ENCODE measurements at places on chromosomes 5 and 9.

DNA sequence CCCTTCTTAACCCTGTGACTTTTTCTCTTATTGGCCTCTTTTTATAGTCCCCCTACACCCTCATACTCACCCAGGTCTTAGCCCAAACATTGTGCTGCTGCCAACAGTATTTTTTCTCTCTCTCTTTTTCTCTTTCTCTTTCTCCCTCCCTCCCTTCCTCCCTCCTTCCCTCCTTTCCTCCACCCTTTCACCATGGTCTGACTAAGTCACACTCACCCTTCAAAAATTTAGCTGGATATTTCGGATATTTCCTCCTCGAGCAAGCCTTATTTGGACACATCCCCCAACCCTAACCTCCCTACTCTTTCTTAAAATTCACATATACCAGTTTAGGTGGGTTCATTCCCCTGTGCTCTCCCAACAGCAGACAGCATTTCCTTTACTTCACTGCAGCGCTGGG is 64.7 kb downstream of the FGF1 start:
- DNase-seq: no peak

DNA sequence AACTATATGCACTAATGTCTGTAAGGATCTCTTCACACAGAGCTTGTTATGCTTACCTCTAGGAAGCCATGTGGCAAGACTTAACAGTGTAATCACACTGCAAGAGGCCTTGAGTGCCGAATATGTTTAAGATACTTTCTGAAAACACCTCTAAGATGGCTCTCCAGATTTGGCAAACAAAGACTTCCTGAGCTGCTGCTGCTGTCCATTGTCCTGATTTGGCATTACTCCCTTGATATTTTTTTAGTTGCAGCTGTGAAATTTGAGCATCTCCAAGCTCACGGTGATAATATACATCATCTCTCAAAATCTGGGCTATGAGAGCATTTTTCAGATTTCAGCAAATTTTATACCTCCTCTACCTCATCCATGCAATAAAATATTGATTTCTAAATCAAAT is 384.5 kb upstream of the CDH6 start:
- no peak for DNase-seq

DNA sequence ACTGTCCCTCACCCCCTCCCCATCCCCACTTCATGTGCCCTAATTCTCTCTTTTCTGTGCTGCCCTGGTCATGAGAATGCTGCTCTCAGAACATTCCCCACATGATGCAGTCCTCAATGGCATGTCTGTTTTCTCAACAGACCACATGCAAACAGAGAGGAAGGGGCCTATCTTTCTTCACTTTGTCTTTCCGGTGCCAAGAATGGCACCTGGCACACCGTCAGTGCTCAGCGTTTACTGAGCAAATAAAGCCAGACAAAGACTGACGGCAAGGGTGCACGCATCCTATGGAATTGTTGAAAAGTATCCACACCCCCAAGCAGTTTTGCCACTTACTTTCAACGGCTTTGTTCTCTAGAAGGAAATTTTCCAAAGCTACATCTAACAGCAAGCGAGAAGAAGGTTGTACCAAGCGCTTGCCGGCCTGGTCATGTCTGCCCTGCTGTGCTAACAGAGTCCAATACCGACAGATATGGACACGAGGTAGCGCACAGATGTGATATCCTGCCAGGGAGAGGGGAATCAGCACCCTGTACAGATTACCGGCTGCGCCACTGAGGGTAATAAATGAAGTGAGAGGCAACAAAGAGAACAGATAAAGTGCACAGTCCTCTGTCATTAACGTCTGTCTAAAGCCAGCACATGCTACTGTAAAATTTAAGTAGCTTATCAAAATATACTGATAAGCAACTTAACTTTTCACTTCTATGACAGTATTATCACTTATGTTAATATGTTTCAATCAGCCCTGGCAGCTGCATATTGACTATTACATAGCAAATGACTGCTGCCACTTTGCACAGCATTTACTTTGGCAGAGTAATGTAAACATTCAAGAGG is 251.7 kb downstream of the DENND1A start:
- peak; percentile 91 for DNase-seq

DNA sequence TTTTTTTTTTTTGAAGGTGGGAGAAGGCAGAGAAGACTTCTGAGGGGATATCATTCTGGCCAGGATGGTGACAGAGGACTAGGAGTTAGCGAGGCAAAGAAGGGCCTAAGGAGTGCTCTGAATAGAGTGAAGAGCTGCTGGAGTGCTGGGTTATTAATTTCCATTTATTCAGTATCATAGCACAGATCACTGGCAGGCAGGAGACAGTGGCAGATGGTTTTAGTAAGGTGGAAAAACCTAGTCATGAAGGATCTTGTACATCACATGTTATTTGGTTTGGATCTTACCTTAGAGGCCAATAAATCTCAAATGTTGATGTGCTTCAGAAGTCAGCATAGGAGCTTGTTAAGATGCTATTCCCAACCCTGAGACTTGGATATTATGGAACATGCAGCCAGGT is 165.5 kb downstream of the TTLL11 start:
- DNase-seq: no peak

- no peak for DNase-seq
Measured at GRCh38 chr5:156623381-156624040, 226.6 kb upstream of the PPP1R2B start.

GRCh38 chr9:35180801-35181200 is 19.0 kb downstream of the UNC13B start:
- peak; percentile 32 for DNase-seq

- DNase-seq: no peak
Measured at GRCh38 chr5:92613546-92613945, 967.5 kb downstream of the NR2F1-AS1 start.

DNA sequence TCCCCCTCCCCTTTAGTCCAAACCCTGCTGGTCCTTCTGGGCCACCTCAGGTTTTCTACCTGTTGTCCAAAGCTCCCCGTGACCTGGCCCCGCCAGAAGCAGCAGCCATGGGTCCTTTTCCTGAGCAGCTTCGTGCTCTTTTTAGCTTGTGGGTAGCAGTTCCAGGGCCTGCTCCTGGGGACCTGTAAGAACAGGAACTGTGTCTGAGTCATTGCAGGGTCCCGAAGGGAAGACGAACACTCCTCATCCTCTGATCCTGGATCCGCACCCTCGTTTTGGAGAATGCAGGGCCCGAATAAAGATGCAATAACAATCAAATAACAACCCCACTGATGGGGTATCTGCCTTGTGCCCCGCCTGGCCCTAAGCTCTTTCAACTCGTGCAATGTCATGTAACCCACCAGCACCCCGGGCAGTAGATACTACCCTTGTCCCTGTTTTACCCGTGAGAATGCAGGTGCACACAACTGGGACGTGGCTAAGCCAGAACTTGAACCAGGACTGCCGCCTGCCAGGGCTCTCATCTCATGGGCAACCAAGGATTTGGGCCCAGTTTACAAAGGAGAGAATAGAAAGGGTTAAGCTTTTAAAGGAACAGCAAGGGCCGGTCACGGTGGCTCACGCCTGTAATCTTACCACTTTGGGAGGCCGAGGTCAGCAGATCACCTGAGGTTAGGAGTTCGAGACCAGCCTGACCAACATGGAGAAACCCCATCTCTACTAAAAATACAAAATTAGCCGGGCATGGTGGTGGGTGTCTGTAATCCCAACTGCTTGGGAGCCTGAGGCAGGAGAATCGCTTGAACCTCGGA is 33.2 kb downstream of the NEK6 start:
- no peak for DNase-seq

DNA sequence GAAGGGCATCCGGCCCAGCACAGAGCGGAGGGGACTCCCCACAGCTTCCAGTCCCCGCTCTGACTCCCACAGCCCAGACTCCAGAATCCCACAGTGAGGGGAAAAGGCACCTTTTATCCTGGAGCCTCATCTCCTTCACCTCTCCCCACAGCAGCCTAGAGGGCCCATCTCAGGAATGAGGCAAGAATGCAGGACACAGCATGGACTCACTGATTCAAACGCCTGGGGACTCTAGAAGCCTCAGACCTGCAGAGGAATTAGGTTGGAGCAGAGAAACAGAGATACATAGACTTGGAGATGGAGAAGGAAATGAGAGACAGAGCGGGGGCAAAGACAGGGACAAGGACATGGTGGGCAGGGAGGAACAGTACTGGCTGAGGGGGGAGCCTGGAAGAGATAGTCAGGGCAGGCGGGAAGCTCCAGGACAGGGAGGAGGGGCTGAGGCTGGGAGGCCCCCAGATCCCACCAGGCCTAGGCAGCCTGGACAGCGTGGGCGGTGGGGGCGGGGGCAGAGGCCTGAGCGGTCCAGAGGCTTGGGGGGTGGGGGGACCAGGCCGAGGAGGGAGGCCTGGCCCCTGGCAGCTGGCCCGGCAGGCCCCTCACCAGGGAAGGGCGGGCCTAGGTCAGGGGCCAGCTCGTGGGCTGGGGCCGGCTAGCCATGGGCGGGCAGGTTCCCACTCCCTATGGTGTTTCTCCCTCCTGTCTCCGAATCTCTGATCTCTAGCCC is 15.8 kb downstream of the CNTFR start:
- DNase-seq: no peak

DNA sequence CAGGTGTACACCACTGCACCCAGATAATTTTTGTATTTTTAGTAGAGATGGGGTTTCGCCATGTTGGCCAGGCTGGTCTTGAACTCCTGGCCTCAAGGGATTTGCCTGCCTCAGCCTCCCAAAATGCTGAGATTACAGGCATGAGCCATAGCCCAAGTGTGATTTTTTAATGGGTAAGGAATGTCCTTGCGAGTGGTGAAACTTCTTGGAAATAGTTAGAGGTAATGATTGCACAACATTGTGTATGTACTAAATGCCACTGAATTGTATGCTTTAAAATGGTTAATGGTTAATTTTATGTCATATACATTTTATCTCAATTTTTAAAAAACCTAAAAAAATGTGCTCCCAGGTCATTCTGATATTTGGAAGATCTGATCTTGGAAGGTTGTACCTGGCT is 59.9 kb upstream of the IL6ST start:
- no peak for DNase-seq

DNA sequence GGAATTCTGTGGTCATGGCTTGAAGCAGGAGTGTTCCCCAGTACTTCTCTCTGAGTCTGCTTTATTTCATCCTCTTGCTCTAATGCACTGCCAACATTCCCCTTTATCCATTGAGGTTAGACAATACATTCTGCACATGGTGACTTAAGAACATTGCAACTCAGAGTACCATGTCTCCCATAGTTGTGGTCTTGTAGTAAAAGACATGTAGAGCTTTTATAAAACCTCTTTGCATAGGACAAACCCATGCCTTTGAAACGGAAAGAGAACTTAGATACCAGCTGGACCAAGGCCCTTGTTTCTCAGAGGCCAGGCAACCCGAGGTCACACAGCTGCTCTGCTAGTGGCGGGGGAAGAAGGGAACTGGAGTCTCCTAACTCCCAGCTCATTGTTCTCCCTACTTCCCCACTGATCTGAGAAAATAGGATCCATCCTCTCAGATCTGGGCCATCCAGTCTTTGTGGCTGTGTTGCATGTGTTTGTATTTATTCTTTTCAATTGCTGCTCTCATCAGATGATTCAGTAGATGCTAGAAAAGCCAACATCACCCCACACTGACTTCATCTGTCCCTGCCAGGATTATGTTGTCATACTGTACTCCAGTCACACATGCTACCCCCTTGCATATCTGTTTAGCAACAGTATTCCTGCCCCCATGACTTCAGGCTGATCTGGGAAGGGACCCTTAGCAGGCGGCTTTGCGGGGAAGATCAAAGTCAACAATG is 236.9 kb downstream of the SAXO1 start:
- DNase-seq: no peak

DNA sequence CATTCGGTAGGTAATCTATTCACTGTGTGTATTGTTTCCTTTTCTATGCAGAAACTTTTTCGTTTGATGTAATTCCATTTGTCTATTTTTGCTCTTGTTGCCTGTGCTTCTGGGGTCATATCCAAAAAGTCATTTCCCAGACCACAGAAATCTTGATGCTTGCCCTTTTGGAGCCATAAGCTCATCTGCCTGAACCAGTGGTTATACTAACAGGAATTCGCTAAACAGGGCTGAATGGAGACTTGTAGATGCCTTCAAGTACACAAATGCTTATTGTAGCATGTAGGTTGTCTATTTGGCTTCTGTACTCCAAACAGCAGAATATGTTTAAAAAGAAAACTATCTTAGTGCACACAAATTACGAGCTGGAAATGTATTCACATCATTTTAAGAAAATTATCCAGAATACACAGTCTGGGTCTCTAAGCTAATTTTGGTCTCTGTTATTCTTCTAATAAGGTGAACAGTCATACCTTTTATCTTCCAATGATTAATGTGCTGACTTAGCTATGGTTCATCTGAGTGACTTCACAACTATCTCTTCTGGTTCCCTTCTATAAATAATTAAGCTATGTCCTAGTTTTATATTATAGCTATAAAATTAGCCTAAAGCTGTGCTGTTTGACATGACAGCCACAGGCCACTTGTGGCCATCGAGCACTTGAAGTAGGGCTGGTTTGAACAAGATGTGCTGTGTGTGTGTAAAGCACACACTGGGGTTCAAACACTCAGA is 87.6 kb downstream of the DAPK1 start:
- DNase-seq: no peak

DNA sequence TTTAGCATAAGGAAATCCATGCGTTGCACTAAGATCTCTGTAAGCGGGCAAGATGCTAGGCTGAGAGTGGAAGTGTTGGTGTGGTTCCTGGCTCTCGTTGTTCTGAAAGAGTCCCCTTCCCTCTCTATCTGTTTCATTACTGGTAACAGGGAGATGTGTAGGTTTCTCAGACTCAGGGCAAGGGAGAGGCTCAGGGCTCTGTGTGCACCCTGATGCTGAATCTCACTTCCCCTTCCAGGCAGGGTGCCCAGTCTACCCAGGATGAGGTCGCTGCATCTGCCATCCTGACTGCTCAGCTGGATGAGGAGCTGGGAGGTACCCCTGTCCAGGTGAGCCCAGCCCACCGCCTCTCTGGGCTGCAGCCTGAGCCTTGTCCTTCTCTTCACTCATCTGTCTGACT is 45.7 kb downstream of the STOM start:
- DNase-seq: no peak

DNA sequence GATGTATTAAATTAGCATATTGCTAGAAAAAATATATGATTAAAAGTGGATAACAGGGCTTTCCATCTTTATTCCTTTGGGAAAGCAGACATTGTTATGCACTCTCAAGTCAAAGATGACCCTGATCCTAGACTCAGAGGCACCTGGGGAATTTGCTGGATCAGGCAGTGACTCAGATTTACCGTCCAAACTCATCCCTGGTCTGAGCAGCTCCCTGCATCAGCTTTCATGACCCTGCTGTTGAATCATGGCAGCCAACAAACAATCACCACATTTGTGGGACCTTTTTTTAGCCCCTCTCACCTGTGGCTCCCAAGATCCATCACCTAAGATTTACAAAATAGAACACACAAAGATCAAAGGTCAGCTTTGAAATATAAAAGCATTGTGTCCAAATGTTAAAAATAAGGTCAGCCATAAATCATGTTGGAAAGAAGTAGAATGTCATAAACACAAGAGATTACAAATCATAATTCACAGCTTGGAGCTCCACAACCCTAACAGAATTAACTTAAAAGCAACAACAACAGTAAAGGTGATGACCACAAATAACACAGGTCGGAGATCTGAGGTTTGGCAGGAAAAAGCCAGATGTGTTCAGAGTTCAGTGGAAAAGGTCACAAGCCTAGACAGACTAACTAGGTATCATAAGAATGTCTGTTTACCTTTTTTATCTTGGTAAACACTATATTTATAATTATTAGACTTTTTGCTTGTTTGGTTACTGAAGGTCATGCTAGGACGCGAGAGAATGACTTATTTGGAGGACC is 55.5 kb downstream of the ZFAND5 start:
- DNase-seq: no peak

- no peak for DNase-seq
Measured at GRCh38 chr5:172411484-172412072, 42.7 kb downstream of the SH3PXD2B start.

- DNase-seq: no peak
Measured at GRCh38 chr9:81266086-81266485, 423.3 kb downstream of the TLE1 start.

GRCh38 chr5:149452665-149453617 is 73.8 kb upstream of the IL17B start:
- DNase-seq: no peak
